Right atrium auricular region (tissue), 2 donors: ENCODE measurements at places on chromosomes 12 and 14. TPM values are rescaled to one million over a fixed set of nuclear protein-coding genes. Genes with fewer than 3 reads are reported as not detected.

DNA sequence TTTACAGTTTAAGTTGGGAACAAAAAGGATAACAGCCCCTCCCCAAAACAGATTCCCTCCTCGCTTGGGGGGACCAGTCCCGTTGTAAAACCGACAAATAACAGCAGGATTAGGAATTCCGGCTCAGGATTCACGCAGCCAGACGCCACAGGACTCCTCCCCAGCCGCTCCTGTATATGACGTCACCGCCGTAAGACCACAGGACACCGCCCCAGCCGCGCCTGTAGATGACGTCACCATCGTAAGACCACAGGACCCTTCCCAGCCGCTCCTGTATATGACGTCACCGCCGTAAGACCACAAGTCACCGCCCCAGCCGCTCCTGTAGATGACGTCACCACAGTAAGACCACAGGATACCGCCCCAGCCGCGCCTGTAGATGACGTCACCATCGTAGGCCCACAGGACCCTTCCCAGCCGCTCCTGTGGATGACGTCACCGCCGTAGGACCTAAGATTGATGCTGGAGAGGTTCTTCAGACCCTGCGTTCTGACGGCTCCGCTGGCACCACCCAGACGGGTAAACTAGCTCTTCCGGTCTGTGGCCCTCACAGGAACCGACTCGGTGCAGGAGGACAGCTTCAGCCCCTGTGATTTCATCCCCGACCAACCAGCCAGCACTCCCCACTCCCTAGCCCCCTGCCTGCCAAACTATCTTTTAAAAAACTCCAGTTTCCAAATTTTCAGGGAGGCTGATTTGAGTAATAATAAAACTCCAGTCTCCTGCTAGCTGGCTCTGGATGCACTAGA lies 43.9 kb upstream of the FBRSL1 start:
- no peaks in the 10 kb centered on the region for H3K36me3 ChIP-seq
- DNase-seq: peak; percentile 59
- H3K4me3 ChIP-seq: peak overlapping the region; percentile 14
- no peaks in the 10 kb centered on the region for H3K27me3 ChIP-seq

- no peaks in the 10 kb centered on the region for H3K36me3 ChIP-seq
- no peaks in the 10 kb centered on the region for H3K4me1 ChIP-seq
- H3K4me3 ChIP-seq: no peak overlapping the region
- H3K27me3 ChIP-seq: no peaks in the 10 kb centered on the region
These were observed 265.3 kb upstream of the PRICKLE1 start for GRCh38 chr12:42854826-42855225.

DNA sequence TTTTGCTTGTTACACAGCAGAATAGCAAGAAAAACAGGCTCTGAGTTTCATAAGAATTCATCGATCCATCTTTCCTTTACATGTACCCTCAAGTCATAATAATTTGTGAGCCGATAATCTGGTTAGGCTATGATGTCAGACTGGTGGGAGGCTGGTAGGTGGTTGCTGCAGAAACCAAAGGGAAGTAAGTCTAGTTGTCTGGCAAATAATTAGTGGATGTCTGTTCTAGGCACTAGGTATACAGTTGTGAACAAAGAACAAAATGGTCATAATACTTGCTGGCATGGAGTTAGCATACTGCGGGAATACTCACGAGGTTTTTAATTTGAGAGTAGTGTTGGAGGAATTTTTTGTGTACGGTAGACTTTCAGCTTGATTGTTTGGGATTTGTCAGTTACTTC lies 8.8 kb downstream of the SUSD6 start:
- H3K4me1 ChIP-seq: no peaks in the 10 kb centered on the region
- no peaks in the 10 kb centered on the region for H3K27me3 ChIP-seq
- no peak for DNase-seq
- H3K4me3 ChIP-seq: no peak overlapping the region
- no peak overlapping the region for H3K27ac ChIP-seq
- no peaks in the 10 kb centered on the region for H3K36me3 ChIP-seq

- no peaks in the 10 kb centered on the region for H3K36me3 ChIP-seq
- no peak overlapping the region for H3K4me3 ChIP-seq
- peaks cover 5% of the 10 kb centered on the region for H3K4me1 ChIP-seq
- no peak overlapping the region for H3K27ac ChIP-seq
- DNase-seq: peak; percentile 84
These were observed 5.0 kb downstream of the CELA1 start for GRCh38 chr12:51341251-51342007.

DNA sequence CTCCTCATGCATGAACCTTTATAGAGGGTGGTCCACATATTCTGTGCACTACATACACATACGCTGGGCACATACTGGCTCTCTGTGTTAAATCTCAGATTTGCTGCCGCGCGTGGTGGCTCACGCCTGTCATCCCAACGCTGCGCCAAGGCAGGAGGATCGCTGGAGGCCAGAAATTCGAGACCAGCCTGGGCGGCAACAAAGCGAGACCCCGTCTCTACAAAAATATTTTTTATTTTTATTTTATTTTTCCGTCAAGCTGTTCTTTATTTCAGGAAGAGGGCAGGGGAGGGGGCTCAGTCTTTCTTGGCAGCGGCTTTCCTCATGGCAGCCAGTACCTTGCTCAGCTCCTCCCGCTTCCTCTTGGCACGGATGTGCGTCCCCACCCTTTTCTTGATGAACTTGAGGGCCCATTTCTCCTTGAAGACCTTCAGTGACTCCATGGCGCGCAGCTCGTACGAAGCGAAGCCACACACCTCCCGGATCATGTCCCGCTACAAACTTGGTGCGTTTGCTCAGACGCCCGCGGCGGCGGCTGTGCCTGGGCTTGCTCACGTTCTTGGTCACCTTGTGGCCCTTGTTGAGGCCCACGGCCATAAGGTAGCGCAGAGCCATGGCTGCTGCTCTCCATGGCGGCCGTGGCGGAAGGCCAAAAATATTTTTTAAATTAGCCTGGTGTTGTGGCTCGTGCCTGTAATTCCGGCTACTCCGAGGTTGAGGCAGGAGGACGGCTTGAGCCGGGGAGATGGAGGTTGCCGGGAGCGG lies 3.2 kb downstream of the DCAF4 start:
- H3K27me3 ChIP-seq: no peaks in the 10 kb centered on the region
- peaks cover 5% of the 10 kb centered on the region for H3K4me1 ChIP-seq
- H3K4me3 ChIP-seq: no peak overlapping the region
- no peak overlapping the region for H3K27ac ChIP-seq
- H3K36me3 ChIP-seq: no peaks in the 10 kb centered on the region
- no peak for DNase-seq

DNA sequence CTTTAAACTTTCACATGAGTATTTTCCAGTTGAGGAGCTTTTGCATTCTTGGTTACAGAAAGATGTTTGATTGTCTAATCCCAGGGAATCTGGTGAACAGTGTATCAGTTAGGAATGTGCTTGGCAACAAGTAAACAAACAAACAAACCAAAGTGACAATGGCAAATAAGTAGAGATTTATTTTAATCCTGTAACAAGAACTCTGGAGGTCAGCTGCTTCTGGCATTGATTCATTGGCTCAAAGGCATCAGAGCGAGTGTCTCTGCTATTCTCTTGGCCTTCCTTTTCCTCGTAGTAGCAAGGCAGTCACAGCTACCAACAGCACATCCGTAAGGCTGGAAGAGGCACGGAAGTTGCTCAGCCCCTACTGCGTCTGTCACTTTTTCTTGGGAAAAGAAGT lies 37.2 kb downstream of the CRADD start:
- DNase-seq: no peak
- no peaks in the 10 kb centered on the region for H3K36me3 ChIP-seq
- H3K27me3 ChIP-seq: no peaks in the 10 kb centered on the region
- peaks cover 29% of the 10 kb centered on the region for H3K4me1 ChIP-seq

DNA sequence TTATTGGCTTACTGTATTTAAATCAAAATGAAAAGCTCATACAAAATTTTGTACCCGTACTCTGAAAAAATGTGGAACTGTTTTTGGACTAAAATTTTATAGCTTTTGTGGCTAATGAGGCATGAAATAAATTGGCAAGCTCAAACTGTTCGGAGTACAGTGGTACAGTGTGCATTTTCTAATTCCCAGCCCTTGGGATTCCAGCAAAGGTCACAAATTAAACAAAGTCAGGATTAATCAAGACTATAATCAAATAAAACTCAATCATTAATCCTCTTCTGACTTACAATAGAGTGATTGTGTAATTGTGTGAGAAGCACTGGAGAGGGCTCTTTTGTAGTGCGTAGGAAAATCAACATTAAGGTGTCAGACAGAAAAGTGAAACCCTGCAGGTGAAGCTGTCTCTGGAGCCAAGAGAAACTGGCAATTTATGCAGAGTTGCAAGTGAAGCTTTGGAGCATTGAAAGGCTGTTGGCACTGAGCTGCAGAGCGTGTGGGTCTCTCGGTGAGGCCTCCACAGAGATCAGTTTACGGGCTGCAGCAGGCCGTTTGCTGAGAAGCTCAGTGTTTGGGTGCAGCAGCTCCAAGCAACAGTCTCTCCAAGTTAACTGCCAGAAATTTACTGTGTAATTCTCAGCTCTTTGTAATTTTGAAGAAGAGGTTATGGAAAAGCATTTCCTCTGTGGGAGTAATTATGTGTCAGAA lies 275.9 kb downstream of the FBXL14 start:
- H3K27me3 ChIP-seq: no peaks in the 10 kb centered on the region
- no peak overlapping the region for H3K27ac ChIP-seq
- DNase-seq: no peak
- H3K4me3 ChIP-seq: no peak overlapping the region
- peaks cover 6% of the 10 kb centered on the region for H3K36me3 ChIP-seq

GRCh38 chr12:6272300-6273204 lies 37.9 kb upstream of the PLEKHG6 start:
- H3K36me3 ChIP-seq: no peaks in the 10 kb centered on the region
- H3K27ac ChIP-seq: no peak overlapping the region
- no peaks in the 10 kb centered on the region for H3K27me3 ChIP-seq
- H3K4me1 ChIP-seq: no peaks in the 10 kb centered on the region
- no peak overlapping the region for H3K4me3 ChIP-seq

DNA sequence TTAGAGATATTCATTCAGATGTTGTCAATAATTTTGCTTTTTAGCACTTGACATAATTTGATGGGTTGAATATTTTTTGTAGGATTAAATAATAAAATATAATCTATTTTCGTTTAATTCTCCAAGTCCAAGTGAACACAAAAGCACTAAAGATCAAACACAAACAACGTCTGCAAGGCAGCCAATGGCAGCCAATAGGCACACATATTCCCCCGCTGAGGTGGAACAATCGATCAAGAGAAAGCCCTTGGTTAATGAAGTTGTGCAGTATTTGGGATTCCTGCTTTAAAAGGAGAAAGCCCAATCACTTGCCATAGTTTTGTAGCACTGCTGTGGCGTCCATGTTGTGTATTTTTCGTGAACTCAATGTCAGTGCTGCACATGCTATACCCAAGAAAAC lies 1.5 kb downstream of the DHRS7 start:
- H3K4me3 ChIP-seq: peak overlapping the region; percentile 66
- H3K36me3 ChIP-seq: no peaks in the 10 kb centered on the region
- DNase-seq: no peak
- H3K27ac ChIP-seq: no peak overlapping the region
- H3K27me3 ChIP-seq: no peaks in the 10 kb centered on the region

DNA sequence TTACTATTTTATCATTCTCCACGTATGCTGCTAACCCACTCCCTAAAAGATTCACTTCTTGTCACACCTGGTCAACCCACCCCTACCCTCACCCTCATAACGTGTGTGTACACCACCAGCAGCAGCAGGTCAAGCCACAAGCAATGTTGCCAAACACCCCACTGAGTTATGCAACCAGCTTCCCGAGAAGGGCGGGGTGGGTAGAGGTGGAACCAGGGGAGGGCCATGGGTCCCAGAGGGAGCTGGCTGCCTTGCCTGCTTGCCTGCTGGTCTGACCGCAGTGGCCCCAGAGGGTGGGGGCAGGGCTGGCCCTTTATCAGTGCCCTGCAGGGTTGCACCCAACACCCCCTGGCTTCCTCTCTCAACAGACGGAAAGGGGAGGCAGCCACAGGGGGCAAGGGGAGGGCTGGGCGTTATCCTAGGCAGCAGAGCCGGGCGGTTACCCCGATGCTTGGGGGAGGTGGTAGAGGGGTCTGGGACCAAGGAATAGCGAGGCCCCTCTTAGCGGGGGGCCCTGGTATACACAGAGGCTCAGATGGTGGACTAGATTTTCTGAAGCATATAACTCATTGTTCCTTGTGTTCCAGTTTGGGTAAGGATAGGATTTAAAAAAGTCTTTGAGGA lies 3.5 kb upstream of the NFE2 start:
- H3K4me3 ChIP-seq: no peak overlapping the region
- H3K4me1 ChIP-seq: no peaks in the 10 kb centered on the region
- H3K27me3 ChIP-seq: no peaks in the 10 kb centered on the region
- no peak overlapping the region for H3K27ac ChIP-seq
- no peaks in the 10 kb centered on the region for H3K36me3 ChIP-seq

GRCh38 chr12:67988601-67989021 lies 636 bp upstream of the IFNG-AS1 start:
- no peaks in the 10 kb centered on the region for H3K36me3 ChIP-seq
- no peaks in the 10 kb centered on the region for H3K27me3 ChIP-seq
- H3K27ac ChIP-seq: no peak overlapping the region

DNA sequence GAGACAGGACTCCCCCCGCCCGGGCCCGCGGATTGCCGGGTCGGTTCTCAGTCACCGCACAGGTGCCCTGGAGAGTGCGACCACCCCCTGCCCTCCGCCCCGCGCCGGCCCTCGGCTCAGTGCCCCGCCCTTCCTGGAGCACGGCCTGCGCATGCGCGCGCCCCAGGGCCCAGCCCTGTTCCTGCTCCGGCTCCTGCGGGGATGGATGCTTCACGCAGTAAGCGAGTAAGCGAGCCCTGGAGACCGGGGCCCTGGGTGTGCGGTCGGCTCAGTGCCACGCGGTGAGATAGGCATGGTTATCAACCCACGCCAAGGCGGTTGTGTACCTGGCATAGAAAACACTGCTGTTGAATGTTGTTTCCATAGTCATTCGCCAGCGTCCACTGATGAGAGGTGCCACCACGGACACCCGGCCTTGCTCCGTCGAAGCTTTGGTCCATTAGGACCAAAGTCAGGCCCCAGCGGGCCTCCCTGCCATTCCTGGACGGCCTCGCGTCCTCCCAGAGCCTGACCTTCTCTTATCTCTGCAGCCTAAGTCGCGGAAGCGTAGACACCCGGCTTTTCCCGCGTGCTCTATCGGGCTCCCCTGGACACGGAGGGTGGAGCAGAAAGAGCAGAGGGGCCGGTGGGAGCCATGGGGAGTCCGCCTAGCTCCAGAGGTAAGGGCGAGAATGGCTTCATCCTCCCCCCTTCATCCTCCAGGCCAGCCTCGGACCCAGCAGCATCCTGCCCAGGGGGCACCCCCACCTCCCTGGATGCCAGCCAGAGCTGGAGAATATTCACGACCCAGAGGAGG lies 90.6 kb downstream of the PAPOLA start:
- no peak for DNase-seq
- H3K27ac ChIP-seq: no peak overlapping the region
- H3K36me3 ChIP-seq: no peaks in the 10 kb centered on the region
- H3K4me3 ChIP-seq: peak overlapping the region; percentile 33
- H3K27me3 ChIP-seq: no peaks in the 10 kb centered on the region

GRCh38 chr14:73761618-73762355 lies 47.6 kb upstream of the PNMA1 start:
- H3K4me3 ChIP-seq: no peak overlapping the region
- no peak for DNase-seq
- H3K36me3 ChIP-seq: no peaks in the 10 kb centered on the region
- H3K27ac ChIP-seq: peak overlapping the region; percentile 99

Gene VWF
- 331 TPM for total RNA-seq

Gene CELA1
- not detected for total RNA-seq

Gene REM2
- not detected for total RNA-seq

Gene HOXC12
- not detected for total RNA-seq

Gene PNMA1
- total RNA-seq: 17.1 TPM

Gene GLIPR1L2
- total RNA-seq: 2.3 TPM

Gene TTC6
- total RNA-seq: not detected

Gene LPAR5
- total RNA-seq: 1.6 TPM
